ENCODE measurements at places on chromosomes 1 and 21.

DNA sequence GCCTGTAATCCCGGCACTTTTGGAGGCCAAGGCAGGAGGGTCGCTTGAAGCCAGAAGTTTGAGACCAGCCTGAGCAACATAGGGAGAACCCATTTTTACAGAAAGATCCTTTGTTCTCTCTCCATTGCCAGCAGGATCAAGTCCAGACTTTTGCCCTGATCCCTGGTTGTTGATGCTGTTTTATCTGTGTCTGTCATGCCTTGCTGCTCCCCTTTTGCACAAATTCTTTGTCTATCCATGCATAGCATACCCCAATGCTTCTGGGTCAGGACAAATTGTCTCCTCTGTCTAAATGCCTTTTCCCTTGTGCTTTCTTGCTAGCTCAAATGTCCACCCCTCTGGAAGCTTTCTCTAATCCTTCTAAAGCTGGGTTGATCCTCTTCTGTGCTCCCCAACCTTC lies 25.3 kb upstream of the FAAH start:
- DNase-seq: no peak

- DNase-seq: no peak
Observed at GRCh38 chr1:156711011-156711817, 5.8 kb upstream of the CRABP2 start.

DNA sequence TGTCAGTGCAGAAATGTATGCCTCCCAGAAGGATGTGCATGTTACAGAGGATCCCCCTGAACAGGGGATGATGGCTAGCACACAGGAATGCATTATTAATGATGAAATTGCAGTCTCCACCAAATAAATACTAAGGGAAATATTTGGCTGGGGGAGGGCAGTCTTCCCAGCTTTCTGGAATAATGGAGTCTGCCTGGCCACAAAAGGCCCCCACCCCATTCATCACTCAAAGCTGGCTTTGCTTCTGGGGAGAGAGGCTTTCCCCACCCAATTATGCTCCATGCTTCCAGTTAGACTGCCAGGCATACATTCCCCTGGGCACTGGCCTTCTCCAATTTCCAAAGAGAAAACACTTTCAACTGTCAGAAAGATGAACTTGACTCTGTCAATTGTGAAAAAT lies 302.7 kb downstream of the SIPA1L2 start:
- DNase-seq: no peak

DNA sequence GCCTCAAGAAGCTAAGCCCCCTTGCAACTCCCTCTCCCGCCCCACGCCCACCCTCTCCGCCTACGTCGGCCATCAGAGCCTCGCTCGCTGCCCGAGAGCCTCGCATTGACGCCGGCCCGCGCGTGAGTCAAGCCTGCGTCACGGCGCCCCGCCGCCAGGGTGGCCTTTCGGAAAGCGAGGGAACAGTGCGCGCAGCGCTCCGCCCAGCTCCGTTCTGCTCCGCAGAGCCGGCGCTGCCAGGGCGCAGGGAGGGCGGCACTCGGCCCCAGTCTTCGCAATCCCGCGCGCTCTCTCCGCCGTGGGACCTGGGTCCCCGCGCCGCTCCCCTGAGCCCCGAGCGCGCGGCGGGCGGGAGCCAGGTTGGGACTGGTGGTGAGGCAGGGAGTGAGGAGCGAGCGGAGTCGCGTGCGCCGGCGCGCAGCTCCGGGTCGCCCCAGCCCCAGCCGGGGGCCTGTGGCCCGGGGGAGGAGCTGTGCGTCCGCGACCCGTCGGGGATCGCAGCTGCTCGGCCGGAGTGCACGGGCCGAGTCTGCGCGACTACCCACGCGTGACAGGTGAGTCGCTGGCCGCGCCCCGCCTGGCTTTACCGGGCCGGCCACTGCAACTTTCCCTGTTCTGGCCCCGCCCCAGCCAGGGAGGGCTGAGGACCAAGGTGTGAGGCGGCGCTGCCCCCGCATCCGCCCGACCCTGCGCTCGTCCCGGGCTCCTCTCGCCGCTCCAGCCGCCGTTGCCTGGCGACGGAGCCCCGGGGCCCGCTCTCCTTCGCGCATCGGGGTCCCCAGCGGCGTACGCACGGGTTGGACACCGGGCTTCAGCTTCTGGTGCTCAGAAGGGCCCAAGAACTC lies at the start of gene SLC6A17:
TSS of gene SLC6A17 (plus strand) at position 165 of the 845 bp plus-strand sequence. CDS start 16,436 bp downstream, outside the sequence.
- peak; percentile 79 for DNase-seq

- DNase-seq: no peak
Observed at GRCh38 chr1:67833602-67833940, 304 bp upstream of the GNG12 start.

DNA sequence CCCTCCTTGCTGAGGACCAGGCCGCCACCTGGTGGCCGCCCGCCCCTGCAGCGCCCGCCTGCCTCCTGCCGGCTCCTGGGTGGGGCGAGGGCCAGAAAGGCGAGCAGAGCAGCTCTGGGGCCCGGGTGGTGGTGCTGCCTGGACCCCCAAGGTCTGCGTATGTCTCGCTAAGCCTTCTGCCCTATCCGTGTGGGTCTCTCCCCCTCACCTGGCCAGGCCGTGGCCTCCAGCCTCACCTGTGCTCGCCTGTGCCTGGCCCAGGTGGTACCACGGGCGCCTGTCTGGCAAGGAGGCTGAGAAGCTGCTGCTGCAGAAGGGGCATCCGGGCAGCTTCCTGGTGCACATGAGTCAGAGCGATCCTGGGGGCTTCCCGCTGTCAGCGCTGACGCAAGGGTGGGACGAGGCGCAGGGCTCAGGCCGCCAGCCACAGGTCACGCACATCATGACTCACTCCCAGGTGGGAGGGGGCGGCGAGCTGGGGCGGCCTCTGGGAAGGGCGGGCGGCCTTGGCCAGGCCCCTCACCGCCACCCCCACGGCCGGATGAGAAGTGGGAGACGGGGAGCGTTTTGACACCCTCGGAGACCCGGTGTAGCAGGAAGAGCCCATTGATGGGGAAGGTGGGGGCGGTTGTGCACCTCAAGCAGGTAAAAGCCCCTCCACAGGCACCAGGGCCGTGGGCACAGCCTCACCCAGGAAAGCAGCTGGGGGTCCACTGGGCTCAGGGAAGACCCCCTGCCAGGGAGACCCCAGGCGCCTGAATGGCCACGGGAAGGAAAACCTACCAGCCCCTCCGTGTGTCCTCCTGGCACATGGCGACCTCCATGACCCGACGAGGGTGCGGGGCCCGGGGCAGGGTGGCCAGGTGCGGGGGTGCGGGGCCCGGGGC lies 9.9 kb downstream of the RNF223 start:
- peak; percentile 80 for DNase-seq

DNA sequence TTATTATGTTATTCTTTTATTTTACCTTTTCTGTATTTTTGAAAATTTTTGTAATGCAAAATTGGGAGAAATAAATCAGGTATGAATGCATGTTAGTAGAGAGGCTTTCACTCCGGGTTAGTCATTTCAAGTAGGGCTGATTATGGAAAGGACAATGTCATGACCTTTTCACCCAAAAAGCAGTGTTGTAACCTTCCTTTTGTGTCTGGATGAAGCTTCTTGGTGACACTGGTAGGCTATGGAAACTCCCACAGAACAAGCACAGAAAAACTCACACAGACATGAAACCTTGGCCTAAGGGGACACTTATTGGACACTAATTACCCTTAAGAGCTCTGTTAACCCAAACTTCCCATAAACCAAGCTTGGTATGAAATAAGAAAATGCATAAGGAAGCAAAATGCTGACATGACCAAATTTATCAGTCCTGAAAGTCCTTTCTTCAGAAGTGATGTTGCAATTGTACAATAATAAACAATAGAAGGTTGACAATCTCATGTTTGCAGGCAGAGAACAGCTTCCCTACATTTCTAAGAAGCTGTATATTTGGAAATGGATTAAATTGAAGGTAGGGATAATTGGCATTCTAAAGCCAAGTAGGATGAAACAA lies 70.0 kb upstream of the KCNJ15 start:
- no peak for DNase-seq

- no peak for DNase-seq
Observed at GRCh38 chr21:39961251-39961650, 94.0 kb downstream of the PCP4 start.

DNA sequence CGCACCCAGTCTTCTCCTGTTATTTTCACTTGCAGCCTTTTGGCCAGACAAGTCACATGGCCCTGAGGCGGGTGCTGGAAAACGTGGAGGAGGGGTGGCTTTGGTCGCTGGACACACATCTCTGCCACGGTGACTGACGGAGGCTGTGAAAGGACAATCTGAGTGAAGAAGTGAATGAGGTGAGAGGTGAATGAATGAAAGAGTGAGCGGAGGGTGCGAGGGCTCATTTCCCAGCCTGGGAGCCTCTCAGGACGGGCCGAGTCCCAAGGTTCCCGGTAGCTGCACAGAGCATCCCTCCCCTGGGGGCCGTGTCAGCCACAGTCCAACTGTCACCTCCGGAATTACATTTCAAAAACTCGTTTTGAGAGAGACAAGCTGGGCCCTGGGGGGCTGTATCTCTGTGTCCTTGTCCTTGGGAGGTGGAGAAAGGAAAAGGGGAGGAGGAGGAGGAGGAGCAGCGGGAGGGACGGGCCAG lies 89.6 kb downstream of the UBIAD1 start:
- no peak for DNase-seq

- DNase-seq: no peak
Observed at GRCh38 chr1:222931023-222931422, 116.2 kb downstream of the DISP1 start.

- no peak for DNase-seq
Observed at GRCh38 chr1:9589719-9590157, 1.0 kb downstream of the TMEM201 start.

- DNase-seq: no peak
Observed at GRCh38 chr1:62321446-62321845, 2.2 kb upstream of the KANK4 start.

GRCh38 chr1:15100880-15101760 lies 52.4 kb upstream of the TMEM51 start:
- DNase-seq: no peak

DNA sequence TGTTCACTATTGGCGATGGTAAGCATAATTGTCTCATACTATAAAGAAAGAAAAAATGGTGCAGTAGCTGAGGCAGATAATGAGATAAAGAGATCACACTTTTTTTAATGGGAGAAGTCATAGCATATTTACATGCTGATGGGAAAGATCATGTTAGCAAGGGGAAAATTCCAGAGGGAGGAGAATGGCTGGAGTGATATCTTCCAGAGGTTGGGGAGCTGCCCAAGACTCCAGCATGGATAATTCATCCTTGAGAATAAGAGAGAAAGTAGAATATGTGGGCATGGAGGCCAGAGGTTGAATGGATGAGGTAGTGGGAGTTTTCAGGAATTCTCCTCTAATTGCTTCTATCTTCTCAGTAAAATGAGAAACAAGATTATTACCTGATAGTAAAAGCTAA lies 45.8 kb upstream of the RGS1 start:
- no peak for DNase-seq

- DNase-seq: no peak
Observed at GRCh38 chr1:207649865-207650580, 5.1 kb downstream of the CR1L start.

- no peak for DNase-seq
Observed at GRCh38 chr1:27436204-27437159, 44.1 kb downstream of the GPR3 start.

DNA sequence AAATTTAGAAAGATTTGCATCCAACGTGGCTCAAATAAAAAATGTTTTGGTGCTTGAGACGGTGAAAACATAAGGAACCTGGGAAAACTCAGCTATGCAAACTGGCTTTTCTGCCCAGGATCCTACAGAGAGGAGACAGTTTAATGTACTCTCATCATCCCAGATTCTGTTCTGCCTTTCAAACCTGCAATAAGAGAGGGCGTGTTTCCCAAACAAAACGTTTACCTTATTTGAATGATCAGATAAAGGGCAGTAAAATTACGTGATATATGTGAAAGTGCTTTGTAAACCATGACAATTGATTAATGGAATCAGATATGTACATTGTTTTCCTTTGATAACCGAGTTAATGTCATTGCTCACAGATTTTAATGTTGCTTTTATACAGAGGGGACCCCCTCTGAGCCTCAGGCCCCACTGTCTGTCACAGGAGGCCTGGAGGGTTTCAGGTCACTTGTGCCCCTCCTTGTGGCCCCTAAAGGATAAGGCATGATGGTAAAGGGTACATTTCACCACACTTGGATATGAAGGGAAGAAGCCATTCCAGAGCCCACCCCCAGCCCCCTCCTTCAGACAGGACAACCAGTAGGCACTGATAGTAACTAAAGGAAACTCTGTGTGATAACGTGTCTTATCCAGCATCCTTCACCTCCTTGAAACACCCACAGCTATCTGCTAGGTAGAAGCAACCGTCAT lies 157.6 kb downstream of the EDEM3 start:
- no peak for DNase-seq

DNA sequence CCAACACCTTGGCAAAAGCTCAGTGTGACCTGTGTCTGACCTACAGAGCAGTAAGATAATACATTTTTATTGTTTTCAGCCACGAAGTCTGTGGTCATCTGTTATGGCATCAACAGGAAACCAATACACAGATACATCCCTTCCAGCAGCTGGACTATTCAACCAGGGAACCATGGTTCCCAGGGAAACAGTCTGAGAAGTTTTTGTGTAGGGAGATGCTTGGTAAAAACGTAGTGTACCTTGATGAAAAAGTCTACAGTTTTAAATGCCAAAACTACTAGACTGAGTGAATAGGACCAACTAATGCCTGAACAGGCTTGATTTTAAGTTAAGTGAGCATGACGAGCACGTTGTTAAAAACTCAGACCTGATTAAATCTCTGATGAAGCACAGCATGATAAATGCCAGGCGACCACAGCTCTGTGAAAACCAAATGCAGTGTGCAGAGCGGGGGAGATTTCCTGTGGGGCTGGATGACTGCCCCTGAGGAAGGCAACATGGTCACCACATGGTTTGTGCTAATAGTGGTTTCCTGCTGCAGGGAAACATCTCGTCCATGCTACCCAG lies 228.9 kb downstream of the TNR start:
- DNase-seq: peak; percentile 48

- no peak for DNase-seq
Observed at GRCh38 chr1:213186168-213186567, 135.1 kb downstream of the RPS6KC1 start.

DNA sequence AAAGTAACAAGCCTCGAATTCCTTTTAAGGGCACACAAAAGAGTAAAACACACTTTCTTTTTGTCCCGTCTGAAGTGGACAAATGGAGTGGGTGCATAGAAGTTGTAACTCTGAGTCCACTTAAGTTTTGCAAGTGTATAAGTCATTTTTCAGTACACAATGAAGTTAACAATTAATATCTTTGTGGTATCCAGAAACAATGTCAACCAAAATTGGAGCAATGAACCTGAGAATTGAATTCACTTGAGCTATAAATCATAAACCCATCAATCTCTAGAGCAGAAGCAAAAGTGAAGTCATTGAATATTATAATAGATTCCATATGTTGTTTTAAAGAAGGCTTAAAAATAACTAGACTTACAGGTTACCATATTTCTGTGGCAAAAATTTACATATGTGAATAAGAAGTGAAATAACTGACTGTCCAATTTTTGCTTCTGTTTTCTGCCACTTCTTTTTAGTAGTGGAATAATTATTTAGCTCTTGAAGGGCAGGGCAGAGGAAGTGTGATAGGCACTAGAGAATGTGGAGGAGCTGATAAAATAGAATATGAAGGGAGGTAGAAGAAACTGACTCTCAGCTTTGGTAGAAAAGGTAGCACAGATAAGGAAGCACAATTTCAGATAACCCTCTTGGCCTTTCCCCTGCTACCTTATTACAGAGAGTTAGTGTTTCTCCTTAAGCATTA lies 73.9 kb upstream of the RGL1 start:
- no peak for DNase-seq

Data from endothelial cell (in vitro differentiated cells).